ENCODE measurements at places on chromosomes 1 and 21. TPM values are rescaled to one million over a fixed set of nuclear protein-coding genes. Genes with fewer than 3 reads are reported as not detected.

Gene TIE1
- total RNA-seq = 0.55 TPM

Gene AVPR1B
- total RNA-seq = not detected

Gene PLA2G4A
- total RNA-seq = 2.0 TPM

Gene CLDN19
- total RNA-seq = not detected

Gene GBP6
- total RNA-seq = 0.19 TPM

Gene KCNT2
- not detected for total RNA-seq

Gene CR1L
- not detected for total RNA-seq

Gene SPRR1B
- total RNA-seq = not detected

Gene RO60
- 59.0 TPM for total RNA-seq

Gene ANGPTL1
- total RNA-seq = not detected

Gene PADI3
- not detected for total RNA-seq

Gene S100A7
- not detected for total RNA-seq

Gene SCNM1
- total RNA-seq = 60.6 TPM

Gene CLDN8
- not detected for total RNA-seq

Gene SLC9C2
- total RNA-seq = not detected

Gene RGS16
- total RNA-seq = 1.8 TPM

Gene ADAMTSL4
- 0.35 TPM for total RNA-seq

Gene WDR64
- total RNA-seq = 0.12 TPM

Gene FCRL6
- total RNA-seq = 0.23 TPM

Gene RNASEL
- 6.5 TPM for total RNA-seq

Gene S100A3
- total RNA-seq = not detected

Gene CNIH3
- 1.1 TPM for total RNA-seq

Gene PODN
- total RNA-seq = not detected

Gene PIGC
- total RNA-seq = 23.8 TPM

Gene MRPS15
- 115 TPM for total RNA-seq

Gene REN
- not detected for total RNA-seq

Gene NLRP3
- 0.33 TPM for total RNA-seq

Gene CACHD1
- 0.06 TPM for total RNA-seq

Gene SH2D1B
- not detected for total RNA-seq

Gene LZIC
- 27.7 TPM for total RNA-seq

Gene CYP2J2
- 2.2 TPM for total RNA-seq

Gene PIK3R3
- total RNA-seq = 9.6 TPM

Gene SLC30A10
- not detected for total RNA-seq

All from activated CD8-positive, alpha-beta memory T cell treated with anti-CD3 and anti-CD28 coated beads, Interleukin-2, amount 10 ng/mL, durations not matched to agents 7 days and 5 days (primary cell).